ENCODE measurements at places on chromosomes 6 and 20. TPM values are rescaled to one million over a fixed set of nuclear protein-coding genes. Genes with fewer than 3 reads are reported as not detected.

NINL gene
- 33.4 TPM for total RNA-seq

TFAP2A gene
- total RNA-seq, result 4.8 TPM

RRAGD gene
- 19.4 TPM for total RNA-seq

CAP2 gene
- total RNA-seq, result 2.9 TPM

CNKSR3 gene
- total RNA-seq, result 26.0 TPM

GRCh38 chr6:116387374-116387773, 16.6 kb downstream of the DSE start:
- no peaks in the 10 kb centered on the region for H3K27me3 ChIP-seq
- no peak overlapping the region for H3K27ac ChIP-seq
- H3K4me3 ChIP-seq, result no peak overlapping the region
- DNase-seq, result no peak
- H3K36me3 ChIP-seq, result no peaks in the 10 kb centered on the region

- no peaks in the 10 kb centered on the region for H3K4me1 ChIP-seq
- no peak overlapping the region for H3K4me3 ChIP-seq
- H3K27me3 ChIP-seq, result no peaks in the 10 kb centered on the region
- no peak overlapping the region for H3K27ac ChIP-seq
- DNase-seq, result no peak
These were observed 190.8 kb downstream of the GMDS start for GRCh38 chr6:2054516-2055067.

GRCh38 chr20:38178581-38178980, 13.5 kb upstream of the TGM2 start:
- no peaks in the 10 kb centered on the region for H3K27me3 ChIP-seq
- no peak overlapping the region for H3K27ac ChIP-seq
- DNase-seq, result no peak
- H3K4me3 ChIP-seq, result no peak overlapping the region
- H3K4me1 ChIP-seq, result no peaks in the 10 kb centered on the region

DNA sequence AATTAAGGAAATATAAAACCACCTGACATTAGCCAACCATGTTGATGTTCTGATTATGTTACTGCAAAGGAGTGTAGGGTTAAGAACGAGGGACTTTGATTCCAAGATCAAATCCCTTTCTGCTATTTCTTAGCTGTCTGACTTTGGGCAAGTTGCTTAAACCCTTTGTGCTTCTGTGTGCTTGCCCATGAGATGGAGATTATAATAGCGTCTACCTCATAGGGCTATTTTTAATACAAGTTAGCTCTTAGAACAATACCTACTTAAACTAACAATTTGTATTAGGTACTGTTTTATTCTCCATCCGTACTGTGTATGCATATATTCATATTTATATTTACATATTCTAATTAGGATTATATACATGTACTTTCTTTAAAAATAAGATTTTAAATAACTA, 263.8 kb downstream of the ESR1 start:
- H3K4me1 ChIP-seq, result peaks cover 11% of the 10 kb centered on the region
- no peaks in the 10 kb centered on the region for H3K36me3 ChIP-seq
- DNase-seq, result no peak
- no peaks in the 10 kb centered on the region for H3K27me3 ChIP-seq
- no peak overlapping the region for H3K4me3 ChIP-seq
- no peak overlapping the region for H3K27ac ChIP-seq

DNA sequence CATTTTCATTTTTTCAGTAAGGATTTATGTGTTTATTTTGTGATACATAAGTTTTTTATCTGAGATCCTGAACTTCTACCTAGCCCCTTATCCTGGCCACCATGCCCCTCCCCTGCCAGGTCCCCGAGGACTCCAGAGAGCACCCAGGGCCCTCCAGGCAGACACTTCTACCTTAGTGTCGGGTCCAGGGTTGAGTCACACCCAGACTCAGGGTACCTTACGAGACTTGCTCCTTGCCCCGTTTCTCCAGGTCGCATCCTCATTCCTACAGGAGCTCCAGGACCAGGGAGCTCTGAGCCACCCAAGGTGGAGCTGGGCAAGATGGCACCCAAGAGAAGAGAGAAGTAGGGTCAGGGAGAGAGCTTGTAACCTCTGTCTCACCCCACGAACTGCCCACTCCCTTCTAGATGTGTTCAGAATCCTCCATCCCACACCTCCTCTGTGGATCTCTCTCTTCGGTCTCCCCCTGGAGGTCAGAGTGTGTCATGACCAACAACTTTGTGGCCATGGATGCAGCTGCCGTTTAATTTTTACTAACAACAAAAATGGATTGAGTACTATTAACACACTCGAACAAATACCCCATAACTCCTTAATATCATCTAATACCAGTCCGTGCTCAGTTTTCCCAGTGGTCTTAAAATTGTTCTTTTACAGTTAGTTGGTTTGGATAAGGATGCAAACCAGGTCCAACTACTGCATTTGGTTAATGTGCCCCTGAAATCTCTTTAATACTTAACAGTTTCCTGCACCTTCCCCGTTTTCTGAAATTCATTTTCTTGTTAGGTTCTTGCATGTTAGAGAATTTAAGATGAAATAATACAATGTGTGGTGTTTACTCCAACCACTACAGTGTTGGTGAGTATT, 130.6 kb upstream of the INSM1 start:
- H3K27me3 ChIP-seq, result no peaks in the 10 kb centered on the region
- no peak overlapping the region for H3K27ac ChIP-seq
- peak; percentile 52 for DNase-seq
- no peaks in the 10 kb centered on the region for H3K4me1 ChIP-seq

GRCh38 chr6:131390322-131390721, 182.7 kb upstream of the ARG1 start:
- no peaks in the 10 kb centered on the region for H3K36me3 ChIP-seq
- no peak for DNase-seq
- no peaks in the 10 kb centered on the region for H3K27me3 ChIP-seq

- DNase-seq, result no peak
- H3K4me1 ChIP-seq, result no peaks in the 10 kb centered on the region
- H3K4me3 ChIP-seq, result no peak overlapping the region
- H3K27me3 ChIP-seq, result no peaks in the 10 kb centered on the region
These were observed 55.5 kb downstream of the PRDM1 start for GRCh38 chr6:106141441-106142237.

DNA sequence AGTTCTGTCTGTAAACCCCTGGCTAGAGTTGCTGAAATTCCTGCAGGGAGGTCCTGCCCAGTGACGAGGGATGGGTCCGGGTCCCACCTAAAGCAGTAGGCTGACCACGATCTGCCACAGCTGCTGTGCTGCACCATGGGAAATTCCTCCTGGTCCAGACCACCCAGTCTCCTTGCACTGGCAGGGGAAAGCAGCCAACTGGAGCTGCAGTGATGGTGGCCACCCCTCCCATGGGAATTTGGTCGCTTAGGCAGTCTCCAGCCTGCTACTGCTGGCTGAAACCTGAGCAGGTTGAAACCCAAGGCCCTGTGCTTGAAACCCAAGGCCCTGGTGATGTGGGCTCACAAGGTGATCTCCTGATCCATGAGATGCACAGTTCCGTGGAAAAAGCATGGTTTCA, 23.9 kb upstream of the MOXD1 start:
- no peaks in the 10 kb centered on the region for H3K27me3 ChIP-seq
- H3K4me1 ChIP-seq, result no peaks in the 10 kb centered on the region
- H3K4me3 ChIP-seq, result no peak overlapping the region
- H3K27ac ChIP-seq, result no peak overlapping the region

GRCh38 chr6:106005013-106005412, 81.1 kb upstream of the PRDM1 start:
- H3K27ac ChIP-seq, result no peak overlapping the region
- no peaks in the 10 kb centered on the region for H3K36me3 ChIP-seq
- no peak for DNase-seq
- no peaks in the 10 kb centered on the region for H3K27me3 ChIP-seq
- no peaks in the 10 kb centered on the region for H3K4me1 ChIP-seq
- H3K4me3 ChIP-seq, result no peak overlapping the region

DNA sequence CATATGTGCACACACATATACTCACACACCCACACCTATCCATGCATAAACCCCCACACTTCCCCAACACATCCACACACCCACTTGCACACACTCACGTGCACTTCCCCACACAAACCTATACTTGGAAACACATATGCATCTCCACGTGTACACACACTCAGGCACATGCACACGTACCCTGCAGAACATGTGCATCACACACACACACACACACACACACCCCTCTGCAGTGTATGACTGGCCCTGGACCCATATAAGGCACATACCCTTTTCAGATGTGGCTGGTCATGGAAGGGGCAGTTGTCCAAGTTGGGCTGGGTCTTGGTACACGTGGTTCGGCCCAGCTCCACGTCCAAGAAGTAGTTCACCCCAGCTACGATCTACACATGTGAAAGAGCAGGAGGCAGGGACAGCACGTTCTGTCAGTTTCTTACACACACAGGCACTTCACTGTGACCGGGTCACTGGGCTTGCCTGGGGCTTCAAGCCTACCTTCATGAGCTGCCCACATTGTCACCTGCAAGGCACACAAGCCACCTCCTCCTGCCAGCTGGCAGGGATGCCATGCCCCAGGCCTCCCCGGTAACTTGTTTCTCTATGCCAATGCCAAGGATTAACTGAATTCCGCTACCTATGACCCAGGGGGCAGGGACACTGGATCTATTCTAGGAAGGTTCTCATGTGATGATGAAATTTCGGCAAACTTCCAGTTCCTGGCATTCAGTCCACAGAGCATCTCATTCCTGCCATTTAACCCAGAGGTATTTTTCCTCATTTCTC, 2.6 kb downstream of the CST3 start:
- peak; percentile 58 for DNase-seq
- H3K36me3 ChIP-seq, result no peaks in the 10 kb centered on the region
- H3K4me3 ChIP-seq, result no peak overlapping the region
- peaks cover 24% of the 10 kb centered on the region for H3K4me1 ChIP-seq

DNA sequence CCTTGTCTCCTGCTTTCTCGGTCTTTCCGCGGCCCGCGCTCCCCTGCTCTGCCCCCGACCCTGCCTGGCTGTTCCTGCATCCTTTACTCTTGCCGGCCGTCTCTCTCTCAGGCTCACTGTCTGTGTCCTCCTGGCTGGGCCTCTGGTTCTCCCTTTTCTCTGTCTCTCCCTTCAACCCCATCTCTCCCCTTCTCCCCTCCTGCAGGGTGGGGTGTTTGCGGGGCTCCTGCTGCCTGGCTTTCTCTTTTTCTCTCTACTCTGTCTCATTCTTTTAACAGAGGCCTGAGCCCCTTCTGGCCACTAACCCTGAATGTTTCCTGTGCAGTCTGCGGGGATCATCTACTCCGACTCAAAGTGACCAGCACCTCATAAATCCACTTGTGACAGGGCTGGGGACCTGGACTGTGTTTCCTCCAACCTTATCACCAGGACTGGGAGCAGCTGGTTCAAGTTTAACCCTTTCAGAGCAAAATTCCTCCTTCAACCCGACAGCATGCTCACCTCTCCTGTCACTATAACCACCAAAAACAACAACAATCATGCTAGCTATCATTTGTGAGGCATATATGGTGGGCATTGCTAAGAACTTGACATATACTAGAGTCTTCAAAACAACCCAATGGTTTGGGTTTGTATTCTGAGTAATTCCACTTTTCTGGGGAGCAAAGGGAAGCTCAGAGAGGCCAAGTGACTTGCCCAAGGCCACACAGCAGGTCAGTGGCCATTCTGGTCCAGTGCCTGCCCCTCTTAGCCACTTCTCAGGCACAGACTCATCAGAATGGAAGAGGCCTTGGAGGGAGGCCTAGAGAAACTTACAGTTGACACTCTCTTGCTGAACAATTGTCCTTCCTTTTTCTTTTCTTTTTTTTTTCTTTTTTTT, 811 bp upstream of the RSPO4 start:
- H3K36me3 ChIP-seq, result no peaks in the 10 kb centered on the region
- no peaks in the 10 kb centered on the region for H3K4me1 ChIP-seq
- DNase-seq, result no peak
- peak overlapping the region; percentile 36 for H3K4me3 ChIP-seq

- no peaks in the 10 kb centered on the region for H3K4me1 ChIP-seq
- no peaks in the 10 kb centered on the region for H3K36me3 ChIP-seq
- no peak for DNase-seq
- H3K27me3 ChIP-seq, result no peaks in the 10 kb centered on the region
- H3K4me3 ChIP-seq, result no peak overlapping the region
- H3K27ac ChIP-seq, result no peak overlapping the region
These were observed 693 bp upstream of the KLHL31 start for GRCh38 chr6:53666271-53666626.

DNA sequence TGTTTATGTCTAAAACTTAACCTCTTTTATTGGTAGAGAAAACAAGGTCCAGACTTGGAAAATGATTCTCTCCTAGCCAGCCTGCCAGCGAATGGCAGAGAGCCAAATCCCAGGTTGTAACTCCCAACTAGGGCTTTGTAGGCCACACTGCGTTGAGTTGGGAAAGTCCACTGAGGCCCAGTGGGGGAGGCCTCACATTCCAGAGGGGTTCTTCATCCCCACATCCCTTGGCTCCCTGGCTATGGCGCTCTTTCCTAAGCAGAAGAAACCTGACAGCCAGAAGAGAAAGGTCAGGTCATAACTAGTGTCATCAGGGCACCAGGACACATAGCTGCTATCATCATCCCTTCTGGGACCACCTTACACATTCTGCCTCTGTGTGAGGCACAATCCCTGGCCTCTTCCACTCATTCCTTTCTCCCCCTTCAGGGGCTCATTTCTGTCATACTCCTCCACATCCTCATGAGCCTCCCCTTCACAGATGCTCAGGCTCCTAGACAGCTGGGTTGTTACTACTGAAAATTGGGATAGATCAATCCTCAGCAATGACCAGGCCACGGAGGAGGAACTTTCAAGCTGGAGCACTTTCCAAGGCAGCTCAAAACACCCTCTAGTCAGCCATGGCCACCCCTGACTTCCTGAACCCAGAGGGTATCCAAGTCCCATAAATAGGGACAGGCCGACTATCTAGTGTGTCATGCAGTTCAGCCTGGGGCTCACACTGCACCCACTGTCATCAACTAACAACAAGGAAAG, 48.6 kb downstream of the TCP11 start:
- DNase-seq, result no peak
- peaks cover 40% of the 10 kb centered on the region for H3K4me1 ChIP-seq
- H3K36me3 ChIP-seq, result no peaks in the 10 kb centered on the region
- no peak overlapping the region for H3K27ac ChIP-seq

GRCh38 chr20:1870792-1871550, 24.2 kb upstream of the SIRPA start:
- H3K36me3 ChIP-seq, result no peaks in the 10 kb centered on the region
- no peak overlapping the region for H3K27ac ChIP-seq
- H3K4me3 ChIP-seq, result no peak overlapping the region
- no peaks in the 10 kb centered on the region for H3K27me3 ChIP-seq
- no peaks in the 10 kb centered on the region for H3K4me1 ChIP-seq

- no peak for DNase-seq
- H3K36me3 ChIP-seq, result no peaks in the 10 kb centered on the region
- H3K4me3 ChIP-seq, result no peak overlapping the region
- peaks cover 40% of the 10 kb centered on the region for H3K4me1 ChIP-seq
- no peak overlapping the region for H3K27ac ChIP-seq
These were observed 34.9 kb downstream of the PTPN1 start for GRCh38 chr20:50545126-50545525.

GRCh38 chr20:2101057-2101864, at the start of gene STK35:
TSS of gene STK35 (plus strand) at chr20:2101827. CDS start at chr20:2101882, 55 bp downstream.
- no peaks in the 10 kb centered on the region for H3K27me3 ChIP-seq
- peak within 1 kb of the TSS; percentile 99 for H3K27ac ChIP-seq
- peaks cover 26% of the 10 kb centered on the region for H3K4me1 ChIP-seq
- no peaks in the 10 kb centered on the region for H3K36me3 ChIP-seq
- H3K4me3 ChIP-seq, result peak within 1 kb of the TSS; percentile 85
- no peak for DNase-seq

- H3K27ac ChIP-seq, result no peak overlapping the region
- no peaks in the 10 kb centered on the region for H3K27me3 ChIP-seq
- H3K36me3 ChIP-seq, result no peaks in the 10 kb centered on the region
- H3K4me3 ChIP-seq, result no peak overlapping the region
These were observed 25.0 kb downstream of the TGM6 start for GRCh38 chr20:2405693-2406065.
